Activated CD4-positive, alpha-beta T cell treated with anti-CD3 and anti-CD28 coated beads for 1 hour (primary cell): ENCODE measurements at places on chromosomes 16 and 17.

GRCh38 chr16:20203272-20203671 is 124.0 kb downstream of the GP2 start:
- no peak for DNase-seq

DNA sequence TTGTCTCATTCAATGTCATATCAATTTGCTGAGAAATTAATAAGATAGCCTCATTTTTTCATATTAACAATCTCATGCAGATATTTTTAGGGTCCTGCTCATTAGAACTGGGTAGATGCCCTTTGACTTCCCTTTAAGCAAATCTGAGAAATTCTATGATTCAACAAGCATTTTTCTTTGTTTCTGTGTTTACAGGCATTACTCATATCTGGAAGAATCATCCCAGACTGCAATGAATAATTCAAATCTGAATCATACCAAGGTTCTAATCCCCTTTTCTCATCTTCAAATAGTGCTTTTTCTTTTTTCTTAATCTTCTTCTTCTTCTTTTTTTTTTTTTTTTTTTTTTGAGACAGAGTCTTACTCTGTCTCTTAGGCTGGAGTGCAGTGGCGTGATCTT is 69.2 kb upstream of the KIFC3 start:
- DNase-seq: no peak

- no peak for DNase-seq
Observed at GRCh38 chr16:55155815-55156214, 168.2 kb upstream of the IRX6 start.

DNA sequence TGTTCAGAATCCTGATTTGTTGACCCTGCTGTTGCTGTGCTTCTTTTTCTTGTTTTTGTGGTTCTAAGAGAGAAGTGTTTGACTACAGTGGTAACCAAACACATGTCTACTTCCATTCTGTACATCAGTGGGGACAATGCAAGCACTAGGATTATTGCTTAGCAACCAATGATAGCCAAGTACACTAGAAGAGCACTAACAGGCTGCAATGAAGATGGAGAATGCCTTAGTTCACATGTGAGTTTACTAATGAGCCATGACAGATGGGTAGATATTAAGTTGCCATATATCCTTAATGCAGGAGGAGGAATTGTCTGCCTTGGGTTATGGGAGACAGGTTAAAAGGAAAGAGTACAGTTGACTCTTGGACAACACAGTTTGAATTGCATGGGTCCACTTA is 8.3 kb downstream of the EFCAB5 start:
- DNase-seq: no peak

- no peak for DNase-seq
Observed at GRCh38 chr17:18858567-18859245, 775 bp downstream of the PRPSAP2 start.

DNA sequence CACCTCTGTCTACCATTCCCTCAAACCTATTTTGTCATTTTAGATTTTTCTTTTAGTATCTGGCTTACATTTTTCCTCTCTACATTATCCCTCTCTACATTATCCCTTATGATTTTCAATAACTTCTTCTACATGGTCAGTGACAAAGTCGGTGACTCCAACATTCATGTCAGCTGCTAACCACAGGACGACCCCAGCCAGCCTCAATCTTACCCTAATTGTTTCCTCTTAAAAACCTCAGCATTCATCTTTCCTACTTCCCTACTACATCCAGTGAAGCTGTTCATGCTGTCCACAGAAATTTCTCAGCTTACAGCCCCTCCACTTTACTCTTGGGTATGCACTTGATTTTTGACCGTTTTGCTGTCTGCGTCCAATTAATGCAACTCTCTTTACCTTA is 8.3 kb downstream of the MYH10 start:
- no peak for DNase-seq

GRCh38 chr16:46850619-46851555 is 19.9 kb upstream of the C16orf87 start:
- no peak for DNase-seq

- no peak for DNase-seq
Observed at GRCh38 chr16:57349212-57350031, 9.2 kb upstream of the CCL22 start.

DNA sequence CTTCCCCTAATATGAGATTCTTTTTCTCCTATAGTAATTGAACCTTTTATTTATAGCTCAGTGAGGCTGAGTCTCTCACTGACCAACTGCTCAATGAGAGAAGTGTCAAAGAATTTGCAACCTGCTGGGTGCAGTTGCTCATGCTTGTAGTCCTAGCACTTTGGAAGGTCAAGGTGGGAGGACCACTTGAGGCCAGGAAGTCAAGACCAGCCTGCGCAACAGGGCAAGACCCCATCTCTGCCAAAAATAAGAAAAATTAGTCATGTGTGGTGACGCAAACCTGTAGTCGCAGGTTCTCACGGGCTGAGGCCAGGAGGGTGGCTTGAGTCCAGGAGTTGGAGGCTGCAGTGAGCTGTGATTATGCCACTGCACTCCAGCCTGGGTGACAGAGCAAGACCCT is 30.9 kb upstream of the CRYBA1 start:
- no peak for DNase-seq

- DNase-seq: no peak
Observed at GRCh38 chr16:81808933-81809480, 29.9 kb downstream of the PLCG2 start.

GRCh38 chr16:68335175-68335574 is 24.4 kb downstream of the PRMT7 start:
- no peak for DNase-seq

- no peak for DNase-seq
Observed at GRCh38 chr16:13554005-13554404, 365.9 kb upstream of the ERCC4 start.

GRCh38 chr17:58280480-58281217 is at the start of gene MPO:
Gene MPO (minus strand): TSS chr17:58280935. CDS start chr17:58280758, 177 bp downstream.
- no peak for DNase-seq

- peak; percentile 20 for DNase-seq
Observed at GRCh38 chr17:4594931-4595684, 10.8 kb downstream of the SMTNL2 start.

DNA sequence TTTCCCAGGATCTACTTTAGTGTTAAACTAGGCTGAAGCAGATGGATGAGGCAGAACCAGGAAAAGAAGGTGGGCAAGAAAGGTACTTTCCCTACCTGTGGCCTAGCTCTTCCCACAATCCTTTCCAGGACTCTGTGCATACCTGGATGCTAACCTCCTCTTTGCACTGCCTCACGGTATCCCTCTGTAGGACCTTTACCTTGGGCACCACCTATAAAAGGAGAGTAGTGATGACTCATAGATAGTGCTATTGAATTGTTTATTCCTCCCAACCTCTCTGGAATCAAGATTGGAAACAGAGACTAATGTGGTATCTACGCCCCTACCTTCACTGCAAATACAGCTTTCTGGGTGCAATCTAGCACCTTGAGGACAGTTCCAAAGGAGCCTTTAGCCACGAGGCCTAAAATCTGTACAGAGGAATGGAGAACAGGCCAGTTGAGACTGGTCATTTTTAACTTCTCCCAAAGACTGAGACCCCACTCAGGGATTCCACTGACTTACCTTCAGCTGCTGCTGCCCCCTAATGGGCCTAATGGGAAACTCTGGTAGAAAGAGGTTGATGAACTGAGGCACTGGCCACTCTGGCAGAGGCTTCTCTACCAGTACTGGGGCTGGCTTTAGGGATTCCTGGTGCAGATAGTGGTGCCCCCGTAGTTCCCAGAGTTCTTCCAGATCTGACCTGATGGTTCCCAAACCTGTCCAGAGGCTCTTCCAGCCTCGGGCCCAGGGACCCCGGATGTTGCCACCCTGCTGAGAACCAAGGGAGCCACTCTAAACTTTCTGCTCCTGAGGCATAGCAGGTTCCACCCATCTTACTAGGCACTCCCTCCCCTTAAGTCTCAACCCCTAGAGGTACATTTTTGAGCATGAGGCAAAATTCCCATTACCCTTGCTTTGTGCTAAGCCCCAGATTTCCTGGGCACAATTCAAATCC is 781 bp downstream of the RSKR start:
- no peak for DNase-seq

- no peak for DNase-seq
Observed at GRCh38 chr17:76690596-76691280, 20.0 kb downstream of the MXRA7 start.

DNA sequence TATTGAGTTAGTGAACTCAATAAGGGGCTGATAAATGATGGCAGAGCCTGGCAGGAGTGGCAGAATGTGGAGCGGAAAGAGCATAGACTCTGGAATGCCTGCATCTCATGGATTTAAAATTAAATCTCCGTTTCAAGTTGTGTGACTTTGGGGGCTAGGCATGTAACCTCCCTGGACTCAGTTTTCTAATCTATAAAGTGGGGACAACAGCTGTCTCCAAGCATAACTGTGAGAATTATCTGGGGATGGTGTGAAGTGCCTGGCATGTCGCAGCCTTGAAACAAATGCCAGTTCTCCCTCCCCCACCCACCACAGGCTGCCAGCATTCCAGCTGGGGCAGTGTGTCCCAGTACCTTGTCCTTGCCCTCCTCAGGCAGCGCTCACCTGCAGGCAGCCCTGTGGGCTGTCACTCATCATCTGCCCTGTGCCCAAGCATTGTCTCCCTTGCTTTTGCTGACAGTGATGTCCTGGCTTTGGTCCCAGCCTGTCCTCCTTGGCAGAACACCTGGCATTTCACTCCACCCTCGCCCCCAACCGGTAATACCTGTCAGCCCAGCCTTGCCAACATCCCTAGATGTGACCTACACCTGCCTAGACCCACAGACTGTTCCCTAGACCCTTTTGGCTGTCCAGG is 129.6 kb downstream of the MRM1 start:
- DNase-seq: no peak

DNA sequence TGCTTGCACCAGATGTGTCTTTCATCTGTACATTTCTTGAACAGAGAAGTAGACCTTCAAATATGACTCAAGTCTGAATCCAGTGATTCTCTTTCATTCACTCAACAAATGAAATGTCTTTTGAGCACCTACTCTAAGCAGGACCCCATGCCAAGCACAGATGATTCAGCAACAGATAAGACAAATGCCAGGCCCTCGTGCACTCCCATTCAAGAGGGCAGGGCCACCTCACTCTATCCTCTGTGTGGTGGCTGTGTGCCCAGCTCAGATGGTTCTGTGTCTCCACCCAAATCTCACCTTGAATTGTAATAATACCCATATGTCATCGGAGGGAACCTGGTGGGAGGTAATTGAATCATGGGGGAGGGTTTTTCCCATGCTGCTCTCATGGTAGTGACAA is 74.1 kb upstream of the NKD1 start:
- no peak for DNase-seq

DNA sequence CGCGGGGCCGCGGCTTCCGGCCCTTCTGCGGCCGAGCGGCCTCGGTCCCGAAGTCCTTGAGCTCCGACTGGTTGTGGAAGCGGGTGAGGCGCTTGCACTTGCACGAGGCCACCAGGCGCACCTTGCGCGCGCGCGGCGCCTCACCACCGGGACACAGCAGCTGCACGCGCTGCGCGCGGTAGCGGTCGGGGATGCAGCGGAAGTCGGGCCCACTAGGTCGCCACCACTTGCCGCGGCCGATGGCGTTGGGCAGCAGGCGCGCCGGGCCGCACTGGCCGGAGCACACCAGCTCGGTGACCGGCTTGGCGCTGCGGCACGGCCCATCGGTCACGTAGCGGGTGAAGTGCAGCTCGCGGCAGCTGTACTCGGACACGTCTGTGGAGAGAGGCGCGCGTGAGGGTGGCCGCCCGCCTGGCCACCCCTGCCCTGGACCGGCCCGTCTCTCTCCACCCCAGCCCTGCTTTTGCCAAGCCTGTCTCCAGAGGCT is 3.2 kb downstream of the SOST start:
- no peak for DNase-seq

DNA sequence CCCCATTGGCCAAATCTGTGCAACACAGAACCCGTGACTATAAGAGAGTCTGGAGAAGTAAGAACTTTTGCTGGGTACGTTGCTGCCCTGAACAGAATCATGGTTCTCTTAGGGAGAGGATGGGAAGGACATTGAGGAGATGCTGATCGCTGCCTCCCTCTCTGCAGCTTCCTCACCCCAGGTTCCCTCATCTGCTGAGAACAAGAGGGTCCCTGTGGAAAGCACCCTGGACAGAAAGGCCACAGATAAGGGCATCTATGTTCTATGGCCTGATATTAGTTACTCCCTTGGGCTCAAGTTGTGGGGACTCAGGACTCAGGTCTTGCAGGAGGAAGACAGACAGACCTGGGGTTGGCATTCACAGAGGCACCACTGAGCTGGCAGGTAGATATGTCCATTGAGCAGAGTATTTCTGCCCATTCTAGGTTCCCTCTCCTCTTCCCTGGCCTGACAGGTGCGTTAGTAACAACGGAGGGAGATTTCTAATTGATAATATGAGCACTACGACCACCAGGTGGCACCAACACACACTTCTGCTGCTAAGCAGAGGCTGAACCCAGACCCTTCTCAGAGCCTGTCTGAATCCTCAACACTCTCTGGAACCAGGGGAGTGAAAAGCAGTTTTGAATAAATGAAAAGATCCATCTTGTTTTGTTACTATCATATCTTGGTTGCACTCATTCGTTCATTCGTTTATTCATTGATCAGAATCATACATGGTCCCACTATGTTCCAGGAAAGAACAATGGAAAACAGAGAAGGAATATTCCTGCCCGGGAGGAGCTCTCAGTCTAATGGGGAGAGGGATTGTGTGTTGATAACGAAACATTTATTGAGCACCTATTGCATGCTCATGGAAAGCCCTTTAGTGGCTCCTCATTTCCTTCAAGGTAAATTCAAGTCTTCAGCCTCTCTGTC is 56.4 kb downstream of the SLC6A2 start:
- peak; percentile 16 for DNase-seq

- peak; percentile 91 for DNase-seq
Observed at GRCh38 chr16:71808593-71809459, at the start of gene AP1G1. Gene AP1G1 (minus strand): TSS chr16:71808834. CDS start chr16:71789479, 19,355 bp downstream.

GRCh38 chr16:12341966-12342365 is 365.4 kb downstream of the SNX29 start:
- no peak for DNase-seq

GRCh38 chr17:63646488-63646806 is 24.2 kb downstream of the MAP3K3 start:
- DNase-seq: no peak

- no peak for DNase-seq
Observed at GRCh38 chr16:11205754-11206581, 50.0 kb downstream of the SOCS1 start.

- DNase-seq: no peak
Observed at GRCh38 chr17:10328971-10329923, 43.6 kb downstream of the MYH13 start.

DNA sequence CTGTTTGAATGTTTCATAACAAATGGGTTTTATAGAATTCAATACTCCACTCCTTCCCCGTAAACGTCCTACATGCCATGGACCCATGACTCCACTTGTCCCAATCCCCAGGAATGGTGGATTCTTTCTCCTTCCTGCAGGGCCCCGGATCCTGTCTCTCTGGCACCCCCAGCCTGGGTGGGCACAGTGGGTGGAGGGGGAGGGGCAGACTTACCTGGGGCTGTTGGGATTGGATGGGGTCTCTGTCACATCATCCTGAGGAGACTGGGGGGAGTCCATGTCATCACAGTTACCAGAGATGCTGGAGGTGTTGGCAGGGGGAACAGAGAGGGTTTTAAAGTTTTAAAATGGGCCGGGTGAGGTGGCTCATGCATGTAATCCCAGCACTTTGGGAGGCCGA is 13.2 kb downstream of the TRPV3 start:
- no peak for DNase-seq

- no peak for DNase-seq
Observed at GRCh38 chr17:37752482-37752881, 7.6 kb upstream of the HNF1B start.

GRCh38 chr17:79965806-79966205 is 69.9 kb downstream of the TBC1D16 start:
- DNase-seq: no peak

GRCh38 chr17:33127706-33128105 is 136.1 kb downstream of the SPACA3 start:
- no peak for DNase-seq
